ENCODE measurements at places on chromosomes 7 and 10. TPM values are rescaled to one million over a fixed set of nuclear protein-coding genes. Genes with fewer than 3 reads are reported as not detected.
A peak's percentile ranks its signal among the peaks of the same experiment; 100 is the strongest.

DNA sequence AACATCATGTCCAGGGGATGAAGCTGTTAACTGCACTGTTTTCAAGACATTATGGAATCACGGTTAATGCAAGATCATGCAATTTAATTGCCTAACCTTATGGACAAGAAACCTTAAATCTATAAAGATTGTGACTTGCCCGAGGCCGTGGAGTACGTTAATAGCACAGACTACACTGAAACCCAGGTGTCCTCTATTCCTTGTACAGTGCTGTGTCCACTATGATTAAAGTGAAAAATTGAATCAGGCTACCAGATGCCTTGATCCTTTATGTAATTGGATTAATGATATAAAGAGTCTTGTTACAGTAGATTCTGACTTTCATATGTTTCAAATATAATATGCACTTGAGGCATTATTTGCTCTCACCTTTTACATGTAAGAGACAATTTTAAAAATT lies 33.9 kb upstream of the ETV1 start:
- DNase-seq: no peak

GRCh38 chr7:142716596-142716995 lies 32.7 kb upstream of the PRSS1 start:
- DNase-seq: no peak

DNA sequence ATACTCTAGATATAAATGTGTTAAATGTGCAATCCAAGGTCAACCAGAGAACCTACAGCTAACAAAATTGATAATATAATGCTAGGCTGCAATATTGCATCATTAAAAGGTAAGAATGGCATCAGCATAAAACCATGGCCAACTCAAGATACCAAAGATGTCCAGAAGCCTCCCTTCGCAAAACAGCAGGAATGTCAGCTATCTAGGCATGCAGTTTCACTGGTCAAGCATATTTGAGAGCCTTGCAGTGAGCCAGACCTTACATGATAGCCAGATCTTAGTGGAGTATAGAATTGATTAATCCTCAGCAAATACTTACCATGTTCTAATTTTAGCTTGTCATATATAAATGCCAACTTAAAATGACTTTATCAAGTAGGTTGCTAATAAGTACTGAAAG lies 138.8 kb downstream of the ZEB1 start:
- DNase-seq: no peak

GRCh38 chr10:72639441-72639873 lies 13.6 kb upstream of the MICU1 start:
- no peak for DNase-seq

DNA sequence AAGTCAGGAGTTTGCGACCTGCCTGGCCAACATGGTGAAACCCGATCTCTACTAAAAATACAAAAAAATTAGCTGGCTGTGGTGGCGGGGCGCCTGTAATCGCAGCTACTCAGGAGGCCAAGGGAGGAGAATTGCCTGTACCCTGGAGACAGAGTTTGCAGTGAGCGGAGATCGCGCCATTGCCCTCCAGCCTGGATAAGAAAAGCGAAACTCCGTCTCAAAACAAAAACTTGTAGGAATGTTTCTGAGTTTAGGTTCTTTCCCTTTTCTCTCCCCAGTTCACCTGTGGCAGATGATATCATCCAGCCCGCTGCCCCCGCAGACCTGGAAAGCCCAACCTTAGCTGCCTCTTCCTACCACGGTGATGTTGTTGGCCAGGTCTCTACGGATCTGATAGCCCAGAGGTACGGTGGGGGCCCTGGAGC lies 138.8 kb upstream of the BTBD16 start:
- no peak for DNase-seq

The VPS37D gene
- 2.2 TPM for polyA plus RNA-seq

The H2AZ2 gene
- 163 TPM for polyA plus RNA-seq

GRCh38 chr7:106405697-106406141 lies 120.9 kb upstream of the NAMPT start:
- DNase-seq: no peak

The GLCCI1 gene
- polyA plus RNA-seq: 2.0 TPM

The ZMIZ1 gene
- 38.0 TPM for polyA plus RNA-seq

GRCh38 chr10:32959006-32959920 lies 1.2 kb upstream of the ITGB1 start:
- DNase-seq: no peak

The ELN gene
- 73.4 TPM for polyA plus RNA-seq

- no peak for DNase-seq
Observed at GRCh38 chr10:127978481-127978880, 71.6 kb downstream of the PTPRE start.

GRCh38 chr10:132167976-132168375 lies 18.8 kb upstream of the DPYSL4 start:
- no peak for DNase-seq

- no peak for DNase-seq
Observed at GRCh38 chr7:41425926-41426325, 277.0 kb downstream of the INHBA start.

The C10orf95 gene
- polyA plus RNA-seq: 0.09 TPM

- peak; percentile 70 for DNase-seq
Observed at GRCh38 chr10:110746254-110746826, 102.2 kb downstream of the RBM20 start.

GRCh38 chr7:112084520-112084971 lies 121.7 kb downstream of the DOCK4 start:
- DNase-seq: peak; percentile 57

GRCh38 chr10:124629842-124630241 lies 114.3 kb downstream of the FAM53B start:
- no peak for DNase-seq

- no peak for DNase-seq
Observed at GRCh38 chr7:91634485-91635177, 245.9 kb downstream of the MTERF1 start.

The MEOX2 gene
- polyA plus RNA-seq: 7.3 TPM

The HOXA11 gene
- not detected for polyA plus RNA-seq

GRCh38 chr10:69757206-69757552 lies 44.5 kb upstream of the COL13A1 start:
- DNase-seq: no peak

The ITPRID1 gene
- not detected for polyA plus RNA-seq
